ENCODE measurements at places on chromosomes 5 and 9.

DNA sequence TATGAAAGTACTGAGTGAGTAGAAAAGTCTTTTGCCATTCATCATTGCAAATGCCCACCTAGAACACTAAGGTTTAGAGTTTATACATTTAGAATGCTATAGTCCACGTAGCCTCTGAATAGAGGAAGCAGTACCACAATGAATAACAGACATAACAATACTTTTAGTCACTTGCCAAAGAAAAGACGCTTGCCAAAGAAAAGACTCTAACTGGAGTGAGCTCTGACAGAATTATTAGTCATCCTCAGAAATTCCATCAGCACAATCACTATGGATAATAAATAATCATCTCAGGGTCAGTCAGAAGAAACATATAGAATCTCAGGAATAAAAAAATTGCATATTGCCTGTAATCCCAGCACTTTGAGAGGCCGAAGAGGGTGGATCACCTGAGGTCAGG is 168.5 kb upstream of the TARS1 start:
- no peak for DNase-seq

DNA sequence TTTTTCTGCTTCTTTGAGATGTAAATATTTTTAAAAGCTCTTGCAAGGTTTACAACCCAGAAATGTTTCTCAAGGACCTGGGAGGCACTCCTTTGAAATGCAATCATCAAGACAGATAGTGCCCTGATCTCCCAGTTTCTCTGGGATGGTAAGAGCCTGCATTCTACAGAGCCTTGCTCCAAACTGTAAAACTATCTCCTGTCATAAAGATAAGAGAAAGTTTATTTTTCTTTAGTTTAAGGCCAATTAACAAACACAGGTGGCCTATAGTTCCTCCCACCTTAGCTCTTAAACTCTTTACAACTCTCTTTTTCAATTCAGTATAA is 1231.1 kb upstream of the NUDT12 start:
- no peak for DNase-seq

GRCh38 chr5:132474131-132474723 is 16.3 kb downstream of the IRF1 start:
- no peak for DNase-seq

DNA sequence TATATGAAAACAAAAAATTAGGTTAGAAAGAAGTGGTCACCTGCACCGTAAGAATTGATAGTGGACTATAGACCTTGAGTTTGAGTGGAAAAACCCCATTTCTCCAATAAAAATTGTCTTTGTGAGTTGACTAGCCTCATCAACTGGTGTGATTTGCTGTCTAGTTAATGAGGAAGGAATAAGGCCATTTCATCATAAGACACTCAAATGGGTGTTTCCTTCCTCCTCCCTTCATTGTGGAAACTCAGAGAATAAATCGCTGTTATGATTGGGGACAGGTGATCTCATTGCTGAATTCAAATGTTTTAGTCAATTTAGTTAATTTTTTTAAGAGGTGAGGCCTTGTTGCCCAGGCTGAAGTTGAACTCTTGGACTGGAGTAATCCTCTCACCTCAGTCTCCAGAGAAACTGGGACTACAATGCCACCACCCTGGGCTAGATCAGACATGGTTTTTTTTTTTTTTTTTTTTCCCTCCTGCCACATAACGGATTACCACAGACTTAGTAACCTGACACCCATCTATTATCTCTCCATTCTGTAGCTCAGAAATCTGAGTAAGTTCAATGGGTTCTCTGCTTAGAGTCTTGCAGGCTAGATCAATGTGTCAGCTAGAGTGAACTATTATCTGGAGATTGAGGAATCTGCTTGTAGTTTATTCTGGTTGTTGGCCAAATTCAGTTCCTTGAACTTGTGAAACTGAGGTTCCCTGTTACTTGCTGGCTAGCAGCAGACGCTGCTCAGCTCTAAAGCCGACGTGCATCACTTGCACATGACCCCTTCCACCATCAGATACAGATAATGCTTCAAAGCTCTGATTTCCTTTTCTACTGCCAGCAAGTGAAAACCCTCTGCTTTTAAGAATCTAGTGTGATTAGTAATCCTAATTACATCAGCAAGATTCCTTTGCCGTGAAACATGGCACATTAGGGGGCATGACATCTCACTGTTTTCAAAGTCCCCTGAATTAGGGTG is 663.8 kb upstream of the CDH9 start:
- DNase-seq: no peak

GRCh38 chr9:93094658-93095204 is 1.3 kb upstream of the CARD19 start:
- peak; percentile 44 for DNase-seq

DNA sequence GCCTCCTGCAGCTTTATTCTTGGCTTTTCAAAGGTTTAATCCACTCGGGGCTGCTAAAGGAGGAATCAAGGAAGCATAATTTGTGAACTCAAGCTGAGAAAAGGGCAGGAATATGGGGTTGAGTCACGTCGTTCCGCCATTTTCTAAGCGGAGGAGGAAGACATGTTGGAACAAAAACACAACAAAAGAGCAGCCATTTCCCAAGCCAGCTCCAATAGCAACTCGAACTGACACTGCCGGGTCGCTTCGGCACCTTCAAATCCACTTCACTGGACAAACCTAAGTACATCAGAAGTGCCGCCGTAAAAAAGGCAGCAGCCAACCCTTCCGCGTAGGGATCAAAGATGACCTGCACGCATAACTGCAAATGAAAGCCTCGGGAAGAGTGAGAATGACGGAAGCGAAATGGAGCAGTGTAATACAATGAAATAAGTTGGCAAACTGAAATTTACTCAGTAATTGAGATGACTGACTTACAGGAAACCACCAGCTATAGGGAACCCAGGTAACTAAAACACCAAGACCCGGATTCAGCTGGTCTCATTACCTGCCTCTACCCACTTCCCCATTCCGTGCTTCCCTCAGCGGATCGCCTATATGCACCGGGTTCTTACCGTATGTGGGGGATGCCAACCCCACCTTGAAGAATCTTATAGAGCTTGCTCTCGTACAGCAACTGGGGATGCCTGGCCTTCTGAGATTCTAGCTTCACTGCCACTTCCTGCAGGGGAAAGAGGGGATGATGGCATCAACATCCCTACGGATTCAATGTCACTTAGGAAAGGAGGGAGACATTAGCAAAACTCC is 1.6 kb downstream of the CSNK1A1 start:
- peak; percentile 63 for DNase-seq

- DNase-seq: no peak
These were observed 8.1 kb upstream of the OMD start for GRCh38 chr9:92432350-92432749.

- DNase-seq: peak; percentile 62
These were observed 161.1 kb downstream of the MAST4 start for GRCh38 chr5:66757219-66757833.

GRCh38 chr9:68609901-68610415 is 69.3 kb upstream of the TMEM252 start:
- DNase-seq: no peak

- no peak for DNase-seq
These were observed 137.2 kb upstream of the FST start for GRCh38 chr5:53343187-53343586.

DNA sequence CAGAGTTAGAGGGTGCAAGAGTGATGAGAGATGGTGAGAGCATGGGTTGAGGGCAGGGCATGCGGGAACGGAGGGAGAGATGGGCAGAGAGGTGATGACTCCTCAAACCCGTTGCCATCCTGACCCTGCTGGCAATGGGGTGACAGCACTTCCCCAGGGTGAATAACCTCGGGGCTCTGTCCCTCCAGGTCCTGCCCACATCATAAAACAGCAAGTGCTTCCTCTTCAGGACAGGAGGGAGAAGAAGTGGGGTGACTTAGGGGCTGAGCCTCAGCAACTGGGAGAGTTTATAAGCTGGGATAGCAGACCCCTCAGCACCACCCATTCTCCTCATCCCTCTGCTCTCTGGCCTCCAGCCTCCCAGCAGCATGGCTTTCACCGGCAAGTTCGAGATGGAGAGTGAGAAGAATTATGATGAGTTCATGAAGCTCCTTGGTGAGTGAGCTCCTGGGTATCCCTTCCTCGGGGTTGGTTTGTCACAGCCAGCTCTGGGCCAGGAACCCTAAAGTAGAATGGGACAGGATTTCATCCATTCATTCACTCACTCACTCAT is at the start of gene FABP6:
Gene FABP6, plus strand, starts transcription at position 317 of the 553 bp plus-strand sequence. Its CDS starts 52 bp downstream, at position 369.
- no peak for DNase-seq

DNA sequence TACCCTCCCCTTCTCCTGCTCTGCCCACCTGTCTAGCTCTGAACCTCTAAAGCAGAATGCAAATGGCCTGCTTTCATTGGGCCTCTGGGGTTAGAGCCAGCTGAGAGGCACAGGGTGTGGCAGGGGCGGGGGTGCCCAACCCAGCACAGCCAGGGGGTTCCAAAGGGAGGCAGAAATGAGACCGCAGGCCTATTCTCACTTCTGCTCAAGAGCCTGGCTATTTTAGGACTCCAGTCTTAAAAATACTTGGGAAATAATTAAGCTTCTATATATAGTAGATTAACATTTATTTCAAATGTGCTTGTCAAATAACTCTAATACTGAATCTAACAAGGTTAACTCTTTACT is 5.7 kb downstream of the QSOX2 start:
- DNase-seq: no peak

GRCh38 chr5:111961862-111962261 is 204.9 kb upstream of the NREP start:
- DNase-seq: no peak

- DNase-seq: no peak
These were observed 286.2 kb downstream of the ACTL7B start for GRCh38 chr9:108569624-108570023.

GRCh38 chr9:87567001-87567400 is 69.3 kb downstream of the DAPK1 start:
- DNase-seq: no peak

DNA sequence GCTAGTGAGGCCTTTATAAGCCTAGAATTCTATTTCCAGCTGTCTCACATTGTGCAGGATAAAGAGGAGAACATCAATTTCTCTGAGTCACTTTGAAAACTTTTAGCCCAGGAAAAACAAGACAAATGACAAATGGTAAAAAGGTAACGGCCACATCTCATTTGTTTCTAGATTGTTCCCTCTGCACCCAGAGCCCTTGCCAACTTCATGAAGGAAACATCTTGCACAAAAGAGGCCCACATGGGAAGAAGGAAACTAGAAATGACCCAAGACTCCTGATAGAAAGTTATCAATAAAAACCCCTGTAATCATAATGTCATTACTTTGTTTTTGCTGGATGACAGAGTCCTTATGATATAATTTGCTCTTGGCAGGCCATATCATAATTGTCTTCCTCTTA is 5.3 kb downstream of the DPYSL3 start:
- DNase-seq: no peak

GRCh38 chr5:167514461-167514860 is 777.0 kb upstream of the WWC1 start:
- no peak for DNase-seq

- no peak for DNase-seq
These were observed 9.7 kb downstream of the IPPK start for GRCh38 chr9:92660266-92660665.

DNA sequence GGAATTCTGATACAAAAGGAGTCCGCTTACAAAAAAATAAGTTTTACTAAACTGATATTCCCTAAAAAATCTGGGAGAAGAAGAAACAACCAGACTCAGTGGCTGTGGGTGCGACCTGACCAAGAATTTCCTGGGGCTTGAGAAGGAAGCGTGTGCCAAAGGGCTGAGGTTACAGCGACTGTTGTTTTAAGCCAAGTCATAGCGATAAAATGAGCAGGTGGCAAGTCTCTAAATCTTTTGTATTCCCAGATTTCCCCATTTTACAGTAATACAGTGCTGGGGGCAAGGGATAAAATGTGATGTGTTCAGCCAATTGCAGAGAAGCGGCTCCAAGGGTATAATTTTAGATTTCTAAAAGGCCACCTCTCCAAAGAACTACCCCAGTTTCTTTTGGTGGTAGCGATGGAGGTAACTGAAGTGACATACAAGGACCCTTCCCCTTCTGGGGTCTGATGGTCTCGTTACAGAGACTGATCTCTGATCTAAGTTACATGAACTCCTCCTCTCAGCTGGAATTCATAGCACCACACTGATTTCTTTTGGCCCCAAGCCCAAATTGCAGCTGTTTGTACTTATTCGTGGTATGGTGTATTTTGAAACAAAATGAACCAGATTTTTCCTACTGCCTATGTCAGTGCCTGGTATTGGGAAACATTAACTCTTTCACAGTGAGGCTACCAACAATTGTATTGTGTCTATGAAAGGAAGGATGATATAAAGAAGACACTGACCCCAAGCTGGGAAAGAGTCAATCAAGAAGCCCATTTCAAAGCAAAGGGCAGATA is 41.6 kb downstream of the LPAR1 start:
- DNase-seq: no peak

DNA sequence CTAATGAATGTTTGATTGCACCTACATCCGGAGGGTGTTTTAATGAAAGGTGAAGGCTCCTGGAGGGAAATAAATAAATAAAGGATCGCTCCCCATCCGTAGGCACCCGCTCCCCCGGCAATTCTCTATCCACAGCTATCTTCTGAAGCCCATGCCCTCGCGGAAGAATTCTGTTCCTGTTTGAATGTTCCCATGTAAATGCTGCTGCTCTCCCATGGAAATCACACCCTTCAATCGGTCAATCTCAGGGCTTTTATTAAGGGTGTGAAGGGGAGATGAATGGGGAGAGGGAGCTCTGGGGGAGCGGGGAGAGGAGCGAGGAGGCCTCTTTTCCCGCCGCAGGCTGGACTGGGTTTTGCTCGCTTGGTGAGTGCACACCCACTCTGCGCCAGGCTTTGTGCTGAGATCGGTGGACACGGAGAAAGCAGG is 21.1 kb upstream of the ARAP3 start:
- DNase-seq: no peak
